ENCODE measurements at places on chromosomes 3 and 15.
A peak's percentile ranks its signal among the peaks of the same experiment; 100 is the strongest.

- no peak for DNase-seq
Observed at GRCh38 chr3:132421832-132422231, 4.5 kb downstream of the DNAJC13 start.

DNA sequence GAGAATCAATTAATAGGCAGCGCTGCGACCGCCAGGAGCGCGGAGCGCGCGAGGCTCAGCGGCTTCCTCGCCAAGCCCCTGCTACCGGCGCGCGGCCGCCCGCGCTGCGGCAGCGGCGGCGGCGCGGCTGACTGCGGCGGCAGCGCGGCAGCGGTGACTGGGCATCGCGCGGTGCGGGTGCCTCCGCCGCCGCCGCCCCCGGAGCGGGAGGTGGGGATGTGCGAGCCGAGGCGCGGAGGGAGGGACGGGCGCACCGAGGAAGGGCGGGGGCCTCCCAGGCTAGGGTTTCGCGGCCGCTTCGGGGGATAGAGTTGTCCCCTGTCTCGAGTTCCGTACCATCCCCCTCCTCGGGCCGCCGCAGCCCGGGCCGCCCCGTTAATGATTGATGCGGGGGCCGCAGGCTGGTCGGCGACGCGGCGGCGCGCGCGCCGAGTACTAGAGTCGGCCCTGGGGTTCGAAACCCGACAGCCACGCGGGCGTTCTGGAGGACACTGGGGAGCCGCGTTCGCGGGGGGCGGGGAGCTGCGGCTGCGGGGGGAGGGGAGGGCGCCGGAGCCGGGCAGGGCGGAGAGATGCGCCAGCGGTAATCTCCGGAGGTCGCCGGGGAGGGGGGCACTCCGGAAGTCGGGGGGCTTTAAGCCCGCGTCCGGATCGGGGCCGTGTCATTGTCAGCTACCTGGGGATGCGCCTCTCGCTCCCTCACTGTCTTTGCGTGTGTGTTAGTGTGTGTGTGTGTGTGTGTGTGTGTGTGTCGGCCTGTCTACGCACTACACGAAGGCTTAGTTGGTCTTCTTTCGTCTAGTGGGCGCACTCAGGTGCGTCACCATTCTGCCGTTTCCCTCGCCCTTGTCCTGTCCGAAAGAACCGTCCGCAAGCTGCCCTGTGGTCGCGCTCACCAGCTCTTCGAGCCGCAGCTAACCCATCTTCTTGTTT lies at the start of gene PAQR9:
PAQR9 (minus strand) TSS at position 159 of the 933 bp plus-strand sequence. CDS start 338 bp downstream, outside the sequence.
- DNase-seq: no peak

GRCh38 chr15:96578393-96578792 lies 247.9 kb downstream of the NR2F2 start:
- DNase-seq: no peak

- peak; percentile 81 for DNase-seq
Observed at GRCh38 chr15:36501063-36501678, 78.3 kb upstream of the CDIN1 start.

- no peak for DNase-seq
Observed at GRCh38 chr3:183283886-183284285, 30.8 kb downstream of the B3GNT5 start.

DNA sequence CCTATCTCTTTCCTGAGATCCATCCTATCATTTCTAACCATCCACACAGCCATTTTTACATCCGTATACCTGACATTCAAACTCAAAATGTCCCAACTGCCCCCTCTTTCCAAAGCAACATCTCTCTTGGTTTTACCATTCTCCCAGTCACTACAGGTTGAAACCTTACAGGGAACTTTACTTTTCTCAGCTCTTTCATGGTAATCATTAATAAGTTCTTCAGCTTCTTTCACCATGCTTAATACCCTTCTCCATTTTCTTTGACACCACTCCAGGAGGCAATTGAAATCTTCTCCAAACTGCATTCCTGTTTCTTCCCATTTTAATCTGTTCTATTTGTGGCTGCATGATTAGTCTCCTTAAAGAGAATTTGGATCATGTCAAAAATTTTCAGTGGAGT lies 352.5 kb downstream of the GAP43 start:
- no peak for DNase-seq

GRCh38 chr3:102074946-102075345 lies 225.6 kb downstream of the NFKBIZ start:
- no peak for DNase-seq

- peak; percentile 41 for DNase-seq
Observed at GRCh38 chr3:5304789-5305683, 117.5 kb downstream of the EDEM1 start.

DNA sequence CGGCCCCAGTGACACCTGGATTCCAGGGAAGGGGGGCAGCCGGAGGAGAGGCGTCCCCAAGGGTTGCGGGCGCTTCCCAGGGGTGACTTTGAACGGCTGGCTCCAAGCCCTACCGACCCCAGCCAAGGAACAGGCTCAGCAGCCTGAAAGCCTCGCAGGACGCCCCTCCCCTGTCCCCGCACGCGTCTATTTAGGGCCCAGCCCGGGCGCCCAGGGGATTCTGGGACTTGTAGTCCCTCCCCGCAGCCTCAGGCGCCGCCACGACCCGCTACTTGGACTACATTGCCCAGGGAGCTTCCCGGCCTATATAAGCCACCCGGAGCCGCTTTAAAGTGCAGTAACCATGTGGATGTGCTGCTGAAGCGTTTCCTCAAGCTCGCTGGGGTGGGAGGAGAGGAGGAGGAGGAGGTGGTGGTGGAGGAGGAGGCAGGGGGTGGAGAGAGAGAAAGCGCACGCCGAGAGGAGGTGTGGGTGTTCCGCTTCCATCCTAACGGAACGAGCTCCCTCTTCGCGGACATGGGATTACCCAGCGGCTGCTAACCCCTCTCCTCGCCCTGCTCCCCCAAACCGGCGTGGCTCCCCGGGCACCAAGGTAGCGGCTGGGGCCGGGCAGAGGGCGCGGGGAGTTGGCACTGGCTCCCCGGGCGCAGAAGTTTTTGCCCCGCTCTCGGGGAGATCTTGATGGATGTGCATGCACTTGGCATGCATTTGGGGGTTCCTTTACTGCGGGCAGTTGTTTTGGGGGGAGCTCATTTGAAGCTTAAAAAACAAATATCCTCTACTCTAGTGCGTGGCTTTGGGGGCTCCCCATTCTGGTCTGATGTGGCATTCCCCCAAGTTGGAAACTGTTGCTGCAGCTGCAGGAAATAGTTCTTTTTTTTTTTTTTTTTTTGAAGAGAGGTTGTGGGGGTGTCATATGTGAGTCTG lies at the start of gene ITPR1:
ITPR1 (plus strand) TSS at position 335 of the 927 bp plus-strand sequence. CDS start 23,144 bp downstream, outside the sequence.
- DNase-seq: peak; percentile 97

DNA sequence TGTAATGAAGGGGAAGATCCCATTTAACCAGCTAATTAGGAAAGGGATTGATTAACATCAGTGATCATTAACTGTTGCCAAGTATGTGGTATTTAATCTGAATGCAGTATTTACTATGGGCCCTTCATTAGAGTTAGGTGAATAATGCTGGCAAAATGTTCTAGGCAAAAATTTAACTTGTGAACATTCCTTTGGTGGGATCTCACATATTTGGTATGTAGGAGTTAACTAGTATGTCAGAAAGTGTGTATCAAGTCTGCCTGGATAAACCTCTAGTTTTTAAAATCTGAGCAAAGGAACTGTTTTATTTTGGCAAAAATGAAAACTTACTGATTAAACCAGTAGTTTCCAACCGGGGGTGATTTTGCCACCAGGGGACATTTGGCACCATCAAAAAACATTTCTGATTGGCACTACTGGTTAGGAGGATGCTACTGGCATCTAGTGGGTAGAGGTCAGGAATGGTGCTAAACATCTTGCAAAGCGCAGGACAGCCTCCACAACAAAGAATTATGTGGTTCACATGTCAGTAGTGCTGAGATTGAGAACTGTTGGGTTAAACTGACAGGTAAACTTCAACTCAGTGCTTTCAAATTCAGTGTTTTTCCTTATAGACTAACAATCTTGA lies 22.5 kb downstream of the LRTM1 start:
- DNase-seq: no peak

DNA sequence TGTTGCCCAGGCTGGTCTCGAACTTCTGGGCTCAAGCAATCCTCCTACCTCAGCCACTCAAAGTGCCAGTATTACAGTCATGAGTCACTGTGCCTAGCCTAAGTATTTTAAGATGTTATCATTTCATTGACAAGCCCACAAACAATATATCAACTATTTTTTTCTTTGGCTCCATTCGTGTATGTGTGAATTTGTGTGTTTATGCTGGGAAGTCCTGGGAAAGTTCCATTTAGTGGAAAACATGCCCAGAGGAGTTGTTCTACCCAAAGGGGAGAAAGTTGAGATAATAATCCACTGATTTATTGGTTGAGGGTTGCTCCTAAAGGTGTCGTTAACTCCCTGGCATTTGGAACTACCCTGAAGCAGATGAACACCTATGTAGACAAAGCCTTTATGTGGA lies 58.8 kb downstream of the KIF9 start:
- DNase-seq: no peak

- DNase-seq: no peak
Observed at GRCh38 chr3:141895731-141896130, 19.3 kb downstream of the ATP1B3 start.

GRCh38 chr3:150117076-150117475 lies 146.4 kb upstream of the PFN2 start:
- no peak for DNase-seq

DNA sequence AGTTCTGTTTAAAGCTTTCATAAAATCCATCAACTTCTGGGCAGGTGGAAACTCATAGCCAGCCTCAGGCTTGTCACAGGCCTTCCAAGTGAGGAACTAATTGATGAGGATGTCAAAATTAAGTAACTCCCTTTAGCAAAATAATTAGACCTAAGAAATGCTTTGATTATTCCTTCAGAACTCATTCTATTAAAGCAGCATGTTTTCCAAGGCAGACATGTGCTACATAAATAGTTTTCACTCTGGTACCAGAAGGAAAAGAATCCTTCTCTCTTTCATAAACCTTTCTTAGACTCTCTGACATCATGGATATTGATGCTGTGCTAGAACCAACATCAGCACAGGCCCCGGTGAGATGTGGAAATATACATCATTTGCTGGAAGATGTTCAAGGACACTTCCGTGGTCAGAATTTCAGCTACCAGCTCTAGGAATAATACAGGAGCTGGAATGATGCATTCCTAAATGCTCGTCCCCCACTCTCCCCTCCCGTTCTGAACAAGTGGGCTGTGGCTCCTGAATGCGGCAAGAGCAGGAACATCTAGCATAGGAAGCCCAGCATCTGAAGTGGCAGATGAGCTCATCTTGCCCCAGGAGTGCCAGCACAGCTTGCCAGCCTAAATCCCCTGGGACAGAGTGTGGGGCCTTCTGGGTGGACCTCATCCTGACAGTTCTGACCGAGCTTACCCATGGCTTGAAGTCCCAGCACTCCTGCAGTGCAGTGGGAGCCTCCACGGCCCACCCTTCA lies 82.4 kb downstream of the WWTR1 start:
- peak; percentile 20 for DNase-seq

DNA sequence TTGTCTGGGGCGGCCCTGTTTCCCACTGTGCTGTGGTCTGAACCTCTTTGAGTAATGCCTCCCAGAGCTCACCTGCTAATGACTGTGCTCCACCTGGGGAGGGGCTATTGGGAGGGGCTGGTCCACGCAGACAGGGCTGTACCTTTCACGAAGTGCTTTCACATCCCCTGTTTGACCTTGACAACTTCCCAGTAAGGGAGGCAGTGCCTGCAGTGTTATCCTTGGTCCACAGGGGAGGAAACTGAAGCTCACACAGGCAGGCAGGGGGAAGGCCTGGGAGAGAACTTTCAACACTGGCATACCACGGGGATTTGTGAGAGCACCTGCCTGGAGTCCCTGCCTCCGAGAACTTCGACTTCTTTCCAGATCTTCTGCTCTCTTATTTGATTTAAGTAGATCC lies 91.2 kb downstream of the CACNA1D start:
- DNase-seq: no peak

DNA sequence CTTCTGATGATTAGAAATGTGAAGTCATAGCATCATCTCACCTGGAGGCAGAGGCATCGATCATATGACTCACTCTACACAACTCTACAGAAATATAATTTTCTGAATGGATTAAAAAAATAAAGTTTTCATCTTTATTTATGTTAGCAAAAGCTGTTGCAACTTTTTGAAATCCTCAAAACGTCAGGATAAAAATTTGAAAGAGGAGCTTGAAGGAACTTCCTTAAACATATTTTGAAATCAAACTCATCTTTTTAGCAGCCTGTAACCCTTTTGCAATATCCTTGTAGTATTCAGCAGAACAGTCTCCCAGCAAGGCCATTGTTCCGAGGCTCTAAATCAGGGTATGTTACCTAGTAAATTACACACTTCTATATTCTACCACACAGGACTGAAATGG lies 985.4 kb downstream of the PLOD2 start:
- no peak for DNase-seq

DNA sequence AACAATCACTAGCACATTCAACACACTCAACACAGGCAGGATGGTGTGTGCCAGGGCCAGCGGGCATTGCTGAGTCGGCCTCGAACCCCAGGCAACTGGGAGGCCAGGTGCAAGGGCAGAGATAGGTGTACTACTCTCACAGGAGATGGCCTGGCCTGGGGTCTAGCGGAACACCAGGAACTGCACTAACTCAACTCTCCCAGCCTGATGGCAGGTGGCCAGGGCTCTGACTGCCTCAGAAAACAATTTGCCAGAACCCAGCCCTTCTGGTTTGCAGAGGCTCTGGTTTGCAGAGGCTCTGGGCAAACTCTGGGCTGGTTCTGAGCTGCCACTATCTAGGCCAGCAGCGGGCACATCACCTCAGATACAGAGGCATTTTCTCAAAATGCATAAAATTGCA lies 229.2 kb upstream of the CHRNA7 start:
- peak; percentile 67 for DNase-seq

- no peak for DNase-seq
Observed at GRCh38 chr3:195394024-195394423, 48.8 kb downstream of the ACAP2 start.

DNA sequence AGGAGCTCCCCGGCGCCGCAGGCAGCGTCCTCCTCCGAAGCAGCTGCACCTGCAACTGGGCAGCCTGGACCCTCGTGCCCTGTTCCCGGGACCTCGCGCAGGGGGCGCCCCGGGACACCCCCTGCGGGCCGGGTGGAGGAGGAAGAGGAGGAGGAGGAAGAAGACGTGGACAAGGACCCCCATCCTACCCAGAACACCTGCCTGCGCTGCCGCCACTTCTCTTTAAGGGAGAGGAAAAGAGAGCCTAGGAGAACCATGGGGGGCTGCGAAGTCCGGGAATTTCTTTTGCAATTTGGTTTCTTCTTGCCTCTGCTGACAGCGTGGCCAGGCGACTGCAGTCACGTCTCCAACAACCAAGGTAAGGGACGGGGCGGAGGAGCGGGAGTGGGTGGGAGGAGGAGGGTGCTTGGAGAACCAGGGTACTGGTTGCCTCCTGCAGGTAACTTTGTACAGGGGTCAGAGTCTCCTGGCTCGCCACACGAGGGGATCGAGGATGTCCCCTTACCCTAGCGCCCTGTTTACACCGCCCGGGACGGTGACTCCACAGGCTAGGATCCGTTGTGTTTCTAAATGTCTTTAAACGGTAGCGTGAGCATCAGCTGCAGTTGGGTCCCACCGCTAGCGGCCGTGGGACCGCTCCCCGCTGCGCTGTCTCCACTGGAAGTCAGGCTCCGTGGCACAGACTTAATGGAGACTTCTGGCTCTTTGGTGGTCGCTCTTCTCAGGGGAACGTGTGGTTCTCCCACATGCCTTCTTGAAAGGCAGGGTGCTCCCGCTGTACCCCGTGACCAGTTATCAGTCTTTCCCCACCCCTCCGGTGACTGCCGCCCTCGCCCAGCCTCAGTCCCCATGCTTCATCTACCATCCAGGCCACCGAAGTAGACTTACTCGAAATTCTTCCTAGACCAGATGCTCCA lies 515 bp downstream of the EPHA6 start:
- no peak for DNase-seq

GRCh38 chr3:52458031-52458760 lies 2.8 kb downstream of the NISCH start:
- DNase-seq: no peak
